Activated T-cell treated with anti-CD3 and anti-CD28 coated beads for 48 hours (primary cell): ENCODE measurements at places on chromosomes 12 and 14.

DNA sequence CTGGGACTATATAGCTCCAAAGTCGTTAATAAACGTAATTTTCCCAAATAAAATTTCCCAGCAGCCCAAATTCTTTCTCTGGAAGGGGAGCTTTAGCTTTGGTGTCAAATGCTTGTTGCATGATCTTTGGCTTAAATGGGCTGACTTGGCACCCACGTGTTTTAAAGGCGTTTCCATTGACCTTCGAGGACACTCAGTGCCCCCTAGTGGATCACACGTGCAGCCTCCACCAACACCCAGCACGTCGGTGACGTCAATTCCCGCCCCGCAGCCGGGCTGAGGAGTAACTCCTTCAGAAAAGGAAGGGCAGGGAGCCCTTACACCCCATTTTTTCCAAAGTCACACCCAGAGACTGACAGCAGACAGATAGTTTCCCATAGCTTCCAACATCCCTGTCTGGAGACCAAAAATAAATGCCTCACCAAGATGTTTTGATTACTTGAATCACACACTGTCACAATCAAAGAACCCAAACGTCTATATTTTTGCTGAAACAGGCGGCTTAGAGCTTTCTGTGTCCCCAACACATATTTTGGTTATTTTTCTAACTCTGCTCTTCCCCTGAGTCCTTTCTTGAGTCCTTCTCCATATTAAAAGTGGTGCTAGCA, 707.9 kb downstream of the AACS start:
- DNase-seq = peak; percentile 3

GRCh38 chr12:130830246-130830551, 8.9 kb downstream of the STX2 start:
- DNase-seq = no peak

- DNase-seq = no peak
These were observed 372.6 kb downstream of the BCL11B start for GRCh38 chr14:98899441-98899840.

GRCh38 chr14:32611752-32612151, 282.7 kb downstream of the AKAP6 start:
- DNase-seq = no peak

- DNase-seq = no peak
These were observed 28.7 kb upstream of the PLD4 start for GRCh38 chr14:104895786-104896661.

DNA sequence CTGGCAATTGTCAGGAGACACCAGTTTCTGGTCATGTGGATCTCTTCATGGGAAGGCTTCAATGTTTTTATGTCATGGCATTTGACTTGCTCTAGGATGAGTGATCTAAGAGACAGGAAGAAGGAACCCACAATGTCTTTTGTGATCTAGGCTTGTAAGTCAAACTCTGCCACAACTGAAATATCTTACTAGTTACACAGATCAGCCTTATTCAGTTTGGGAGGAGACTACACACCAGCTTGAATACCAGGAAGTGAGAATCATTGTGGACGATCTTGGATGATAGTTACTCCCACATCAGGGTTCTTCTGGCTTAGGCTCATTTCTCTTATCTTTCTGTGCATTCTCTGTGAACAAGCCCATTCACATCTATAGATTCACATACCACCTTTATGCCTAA, 236.2 kb upstream of the FBXO33 start:
- DNase-seq = no peak

- no peak for DNase-seq
These were observed 130.3 kb upstream of the RBM19 start for GRCh38 chr12:114096461-114096860.

DNA sequence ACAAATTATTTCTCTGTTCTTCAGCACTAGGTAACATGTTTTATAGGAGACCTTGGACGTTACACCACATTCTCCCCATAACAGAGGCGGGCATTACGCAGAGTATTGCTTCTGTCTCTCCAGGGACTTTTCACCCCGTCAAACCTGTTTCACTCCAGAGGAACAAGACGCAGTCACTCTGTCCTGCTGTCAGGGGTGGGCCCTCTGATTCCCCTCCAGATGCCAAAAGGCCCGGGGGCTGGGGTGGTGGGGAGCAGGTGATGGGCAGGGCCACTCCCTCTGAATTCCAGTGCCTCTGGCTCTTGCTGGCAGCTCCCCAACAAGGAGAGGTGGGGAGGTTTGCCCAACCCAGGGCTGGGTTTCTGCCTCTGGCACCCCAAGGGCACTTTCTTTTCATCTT, 71.9 kb downstream of the NTF3 start:
- no peak for DNase-seq

DNA sequence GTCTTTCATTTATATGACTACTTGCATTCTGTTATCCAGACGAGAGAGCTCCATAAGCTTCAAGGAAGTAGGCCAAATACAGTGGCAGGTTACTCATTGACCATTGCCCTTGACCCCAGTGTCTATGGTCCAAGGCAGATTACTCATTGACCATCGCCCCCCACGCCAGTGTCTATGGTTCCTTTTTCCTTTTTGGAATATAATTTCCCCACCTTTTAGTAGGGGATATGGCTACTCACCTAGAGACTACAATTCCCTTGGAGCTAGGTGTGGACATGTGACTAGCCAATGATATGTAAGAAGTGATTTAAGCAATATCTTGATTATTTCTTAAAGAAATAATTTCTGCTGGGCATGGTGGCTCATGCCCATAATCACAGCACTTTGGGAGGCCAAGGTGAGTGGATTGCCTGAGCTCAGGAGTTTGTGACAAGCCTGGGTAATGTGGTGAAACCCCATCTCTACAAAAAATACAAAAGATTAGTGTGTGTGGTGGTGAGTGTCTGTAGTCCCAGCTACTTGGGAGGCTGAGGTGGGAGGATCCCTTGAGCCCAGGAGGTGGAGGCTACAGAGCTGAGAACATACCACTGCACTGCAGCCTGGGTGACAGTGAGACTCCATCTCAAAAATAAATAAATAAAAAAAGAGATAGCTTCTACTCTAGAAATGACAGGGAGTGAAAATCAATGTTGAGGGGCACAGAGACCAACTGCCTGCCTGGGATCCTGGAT, 32.6 kb downstream of the SIX4 start:
- no peak for DNase-seq
